ENCODE measurements at places on chromosomes 4 and X. TPM values are rescaled to one million over a fixed set of nuclear protein-coding genes. Genes with fewer than 3 reads are reported as not detected.

DNA sequence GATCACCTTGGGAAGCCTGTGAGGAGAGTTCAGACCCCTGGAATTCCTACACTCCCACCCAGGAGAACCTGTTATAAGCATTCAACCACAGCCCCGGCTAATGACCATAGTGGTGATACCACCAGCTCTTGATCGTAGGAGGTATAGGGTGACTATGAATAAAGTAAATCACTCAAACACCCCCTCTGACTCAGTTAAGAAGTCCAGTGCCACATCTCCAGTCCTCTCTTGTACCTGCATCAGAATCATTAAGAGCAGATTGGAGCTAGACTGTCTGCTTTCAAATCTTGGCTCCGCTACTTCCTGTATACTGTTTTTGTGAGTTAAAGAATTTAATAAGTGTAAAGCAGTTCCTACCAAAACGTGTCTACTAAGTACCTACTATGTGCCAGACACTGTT, 565.1 kb upstream of the DIPK2B start:
- DNase-seq: no peak

Gene ARHGEF6
- 8.9 TPM for total RNA-seq

- no peak for DNase-seq
These were observed 187.7 kb downstream of the MGST2 start for GRCh38 chr4:139853309-139853708.

DNA sequence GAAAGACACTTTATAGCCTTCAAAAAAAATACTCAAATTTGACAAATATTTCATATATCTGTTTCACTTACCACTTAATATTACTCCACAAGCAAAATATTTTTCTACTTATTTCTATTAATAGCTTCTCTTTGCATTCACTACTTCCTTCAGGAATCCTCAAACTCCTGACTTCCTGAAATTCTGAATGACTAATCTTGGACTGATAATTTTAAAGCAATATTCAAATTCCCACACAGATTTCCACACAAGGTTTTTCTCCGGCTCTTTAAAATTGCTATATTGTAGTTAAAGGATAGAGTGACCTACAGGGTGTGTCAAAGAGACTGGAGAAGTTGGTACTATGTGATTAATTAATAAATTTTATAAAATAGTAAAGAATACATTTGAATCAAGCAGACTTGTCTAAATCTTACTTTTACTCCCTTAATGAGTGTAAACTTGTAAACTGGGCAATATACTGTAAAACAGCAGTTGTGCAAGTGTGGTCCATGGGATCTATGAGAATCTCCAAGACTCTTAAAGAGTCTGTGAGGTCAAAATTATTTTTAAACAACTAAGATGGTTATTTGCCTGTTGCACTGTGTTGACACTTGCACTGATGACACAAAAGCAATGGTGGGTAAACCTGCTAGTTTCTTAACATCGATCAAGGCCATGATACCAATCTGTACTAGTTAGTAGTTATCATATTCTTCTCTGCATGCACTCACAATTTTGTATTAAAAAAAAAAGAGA, 44.5 kb downstream of the ANKRD17 start:
- DNase-seq: no peak

GRCh38 chr4:24924309-24924781, 11.5 kb upstream of the CCDC149 start:
- no peak for DNase-seq

DNA sequence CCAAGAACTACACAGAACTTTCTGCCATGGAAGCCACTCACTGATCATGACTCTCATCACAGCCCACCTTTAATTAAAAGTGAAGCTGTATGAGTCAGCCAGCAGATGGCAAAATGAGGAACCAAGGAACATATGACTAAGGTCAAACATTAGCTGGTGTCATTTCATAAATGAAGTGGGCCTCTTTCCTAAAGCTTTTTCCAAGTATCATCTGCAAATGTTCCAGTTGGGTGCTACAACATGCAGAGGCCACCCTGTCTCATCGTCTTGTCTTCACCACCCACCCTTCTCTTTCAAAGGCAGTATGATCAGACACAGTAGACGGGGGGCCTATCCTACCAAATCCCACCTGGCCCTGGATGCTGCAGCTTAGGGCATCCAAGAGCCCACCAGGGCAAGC, 9.2 kb upstream of the EOLA1 start:
- DNase-seq: no peak

GRCh38 chrX:117376460-117376859, 740.1 kb downstream of the KLHL13 start:
- no peak for DNase-seq

Gene APELA
- total RNA-seq: not detected

Gene MND1
- total RNA-seq: 2.7 TPM

- DNase-seq: no peak
These were observed 23.3 kb upstream of the TMSB4X start for GRCh38 chrX:12951595-12951975.

DNA sequence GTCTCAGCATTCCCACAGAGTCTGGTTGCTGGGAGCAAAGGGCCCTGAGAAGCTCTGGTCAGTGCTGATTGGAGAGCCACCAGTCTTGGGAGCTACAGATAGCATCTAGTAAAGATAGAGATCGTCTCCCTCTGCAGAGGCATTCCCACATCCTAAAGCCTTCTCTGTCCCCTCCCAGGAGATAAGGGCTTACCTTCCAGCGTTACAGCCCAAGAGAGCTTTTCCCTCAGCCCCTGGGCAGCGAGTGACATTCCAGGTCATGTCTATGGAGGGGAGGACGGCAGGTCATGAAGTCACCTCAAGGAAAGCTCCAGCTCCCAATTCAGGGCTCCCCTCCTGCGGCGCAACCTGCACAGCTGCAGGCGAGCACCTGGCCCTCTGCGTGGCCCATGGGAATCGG, 29.9 kb downstream of the CLDN34 start:
- DNase-seq: no peak

Gene C4orf54
- under 0.01 TPM for total RNA-seq

- DNase-seq: no peak
These were observed 51.1 kb upstream of the IL21 start for GRCh38 chr4:122671919-122672490.

Gene HPRT1
- 14.0 TPM for total RNA-seq

DNA sequence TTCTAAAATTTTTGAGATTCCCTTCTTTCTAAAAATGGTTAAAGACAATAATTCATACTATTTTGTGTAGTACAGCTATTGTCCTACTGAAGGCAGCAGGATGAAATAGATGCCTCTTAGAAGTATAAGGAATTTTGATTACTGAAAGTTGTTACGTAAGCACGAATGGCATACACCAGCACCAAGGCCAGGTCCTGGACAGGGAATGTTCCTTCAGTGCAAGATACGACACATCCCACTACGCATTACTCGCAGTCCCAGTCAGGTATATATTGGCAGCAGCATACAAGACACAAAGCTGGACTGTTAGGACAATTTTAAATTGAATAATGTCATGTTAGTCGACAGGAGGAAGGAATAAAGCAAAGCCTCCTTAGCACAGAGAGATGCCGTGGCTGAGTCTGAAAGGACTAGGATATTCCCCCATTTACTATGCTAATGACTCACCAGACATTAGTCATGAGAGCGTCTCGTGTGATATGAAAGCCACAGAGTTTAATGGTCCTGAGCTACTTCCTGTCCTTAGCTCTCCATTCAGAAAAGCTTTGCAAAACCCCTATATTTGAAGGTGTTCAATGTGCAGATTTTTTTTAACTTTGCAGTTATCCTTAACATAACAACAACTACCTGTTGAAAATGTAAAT, 504.3 kb downstream of the FAM133A start:
- DNase-seq: no peak

DNA sequence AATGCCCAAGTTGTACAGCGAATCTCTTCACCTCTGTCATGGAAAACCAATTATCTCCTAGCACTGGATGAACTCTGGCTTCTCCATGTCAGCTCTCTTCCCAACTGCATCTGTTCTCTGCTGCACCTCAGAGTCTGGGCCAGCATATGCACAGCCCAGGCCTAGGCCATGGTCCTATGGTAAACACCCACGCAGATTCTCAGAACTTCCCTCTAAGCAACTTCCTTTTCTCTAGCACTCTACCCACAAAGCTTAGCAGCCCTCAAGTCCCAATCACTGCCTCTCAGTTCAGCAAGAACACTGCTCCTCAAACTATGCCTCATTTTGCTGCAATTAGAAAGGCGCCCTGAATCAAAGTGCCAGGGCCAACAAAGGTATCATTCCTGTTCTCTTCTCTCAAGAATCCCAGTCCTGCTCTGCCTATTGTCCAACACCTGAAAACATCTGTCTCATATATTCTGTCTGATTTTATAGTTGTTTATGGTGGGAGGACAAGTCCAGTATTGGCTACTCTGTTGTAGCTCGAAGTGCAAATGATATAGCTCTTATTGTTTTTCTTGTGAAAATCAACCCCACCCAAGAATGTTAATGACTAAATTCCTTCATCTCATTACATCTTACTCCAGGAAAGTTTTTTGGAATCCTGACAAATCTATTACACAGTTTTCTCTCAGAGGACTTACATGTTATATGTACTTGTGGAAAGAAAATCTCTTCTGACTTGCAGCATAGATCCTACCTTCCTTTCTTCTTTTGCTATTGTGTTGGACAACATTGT, 85.4 kb downstream of the DCHS2 start:
- DNase-seq: no peak

DNA sequence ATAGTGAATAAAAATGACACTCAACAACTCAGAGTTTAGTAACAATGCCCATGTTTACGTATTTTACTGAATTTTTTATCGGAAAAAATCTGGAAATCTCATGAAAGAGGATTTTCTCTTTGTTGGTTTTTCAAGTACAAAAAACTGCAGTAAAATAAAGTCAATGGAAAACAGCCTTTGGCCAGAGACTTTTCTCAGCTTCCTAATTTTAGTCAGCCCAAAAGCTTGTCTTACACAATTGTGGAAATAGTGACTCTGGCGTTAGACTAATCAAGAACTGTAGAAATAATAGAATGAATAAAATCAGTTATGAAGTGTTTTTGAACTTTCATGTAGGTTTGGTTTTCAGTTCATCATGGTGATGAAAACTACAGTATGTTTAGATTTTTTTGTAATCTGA, 234.7 kb downstream of the DKK2 start:
- no peak for DNase-seq

- DNase-seq: no peak
These were observed 174.0 kb downstream of the NPFFR2 start for GRCh38 chr4:72205831-72206230.

Gene NRK
- 0.25 TPM for total RNA-seq

Gene LAP3
- total RNA-seq: 92.7 TPM

DNA sequence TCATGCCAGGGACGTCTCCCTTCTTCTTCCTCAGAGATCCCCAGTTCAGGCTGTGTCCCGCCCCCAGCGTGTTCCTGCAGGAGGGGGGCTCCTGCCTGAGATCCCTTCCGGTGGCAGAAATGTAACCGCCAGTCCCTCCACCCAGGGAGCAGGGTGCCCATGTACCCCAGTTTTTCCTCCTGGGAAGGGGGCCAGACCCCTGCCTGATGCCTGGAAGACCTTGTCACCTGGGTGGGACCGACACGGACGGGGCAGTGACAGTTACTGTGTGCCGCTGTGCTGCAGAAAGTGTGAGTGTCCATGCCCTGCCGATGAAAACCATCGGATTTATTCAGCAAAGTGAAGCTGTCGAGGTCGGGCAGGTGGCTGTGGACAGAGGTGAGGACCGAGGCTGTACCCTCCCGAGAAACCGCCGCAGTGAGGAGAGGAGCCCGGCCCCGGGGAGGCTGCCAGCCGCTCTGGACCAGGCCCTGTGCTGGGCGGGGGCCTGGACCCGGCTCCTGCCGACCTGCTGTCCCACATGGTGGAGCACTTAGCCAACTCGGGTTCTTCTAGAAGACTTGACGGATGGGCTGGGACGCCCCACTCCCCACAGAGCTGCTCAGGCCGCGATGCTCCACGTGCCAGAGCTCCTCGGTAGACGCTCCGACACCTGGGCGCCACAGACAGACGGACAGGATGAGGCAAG, 36.7 kb upstream of the HMX1 start:
- DNase-seq: no peak

- no peak for DNase-seq
These were observed 883.3 kb downstream of the TRIML1 start for GRCh38 chr4:189022440-189023035.

- DNase-seq: no peak
These were observed 10.1 kb downstream of the IDS start for GRCh38 chrX:149494844-149495565.

DNA sequence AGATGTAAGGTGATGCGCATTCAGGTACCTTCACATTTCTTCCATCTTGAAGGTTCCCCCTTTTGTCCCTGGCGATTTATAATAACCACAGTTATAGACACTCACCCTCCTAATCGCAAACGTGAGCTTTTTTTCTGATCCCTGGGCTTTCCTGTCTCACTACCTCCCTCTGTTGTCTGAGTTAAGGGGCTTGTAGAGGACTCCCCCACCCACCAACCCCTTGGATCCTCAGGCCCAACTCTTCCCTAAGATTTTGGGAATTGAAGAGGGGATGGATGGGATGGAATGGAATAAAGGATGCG, 1.4 kb downstream of the CNKSR2 start:
- no peak for DNase-seq

GRCh38 chr4:147822128-147822527, 90.2 kb downstream of the ARHGAP10 start:
- no peak for DNase-seq

DNA sequence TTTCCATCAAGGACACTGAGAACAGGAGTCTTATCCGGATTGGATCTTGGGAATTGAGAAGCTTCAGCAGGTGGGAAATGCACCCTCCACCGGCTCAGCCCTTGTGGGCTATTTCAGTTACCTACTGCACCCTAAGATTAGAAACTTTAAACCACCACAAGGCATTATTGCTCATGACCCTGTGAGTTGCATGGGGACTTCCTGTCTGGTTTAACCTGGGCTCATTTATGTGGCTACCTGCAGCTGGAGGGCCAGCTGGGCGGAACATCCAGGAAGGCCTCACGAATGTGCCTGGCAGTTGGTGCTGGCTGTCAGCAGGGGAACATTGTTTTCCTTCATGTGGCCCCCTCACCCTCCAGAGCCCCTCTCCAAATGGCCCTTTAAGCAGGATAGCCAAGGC, 164.1 kb downstream of the DEFB131A start:
- no peak for DNase-seq

Gene ERAS
- total RNA-seq: not detected

DNA sequence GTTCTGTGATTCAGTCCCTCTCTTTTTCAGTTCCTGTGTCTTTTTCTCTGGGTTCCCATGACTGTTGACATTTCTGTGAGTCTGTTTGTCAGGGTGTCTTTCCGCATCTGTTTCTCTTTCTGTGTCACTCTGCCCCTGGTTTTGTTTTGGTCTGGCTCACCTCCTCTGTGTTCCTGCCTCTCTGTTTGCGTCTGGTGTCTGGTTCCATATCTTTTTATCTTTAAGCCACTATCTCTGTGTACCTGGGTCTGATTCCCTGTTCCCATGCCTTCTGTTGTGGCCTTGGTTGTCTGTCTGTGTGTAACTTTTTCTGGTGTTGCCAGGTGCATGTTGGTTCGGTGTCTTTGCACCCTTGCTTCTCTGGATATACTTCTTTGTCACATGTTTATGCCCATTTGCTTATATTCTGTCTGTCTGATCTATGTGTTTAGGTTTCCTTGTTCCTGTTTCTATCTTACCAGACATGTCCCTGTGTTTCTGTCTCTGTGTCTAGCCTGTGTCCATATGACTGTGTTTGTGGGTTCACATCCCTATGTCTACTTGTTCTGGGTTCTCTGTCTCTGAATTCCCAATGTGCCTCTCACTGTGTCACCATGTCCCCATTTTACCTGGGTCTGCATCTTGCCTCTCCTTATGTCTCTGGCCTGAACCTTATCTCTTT, 50.2 kb downstream of the ITIH6 start:
- no peak for DNase-seq
